ENCODE measurements at places on chromosomes 7 and 10.
A peak's percentile ranks its signal among the peaks of the same experiment; 100 is the strongest.

DNA sequence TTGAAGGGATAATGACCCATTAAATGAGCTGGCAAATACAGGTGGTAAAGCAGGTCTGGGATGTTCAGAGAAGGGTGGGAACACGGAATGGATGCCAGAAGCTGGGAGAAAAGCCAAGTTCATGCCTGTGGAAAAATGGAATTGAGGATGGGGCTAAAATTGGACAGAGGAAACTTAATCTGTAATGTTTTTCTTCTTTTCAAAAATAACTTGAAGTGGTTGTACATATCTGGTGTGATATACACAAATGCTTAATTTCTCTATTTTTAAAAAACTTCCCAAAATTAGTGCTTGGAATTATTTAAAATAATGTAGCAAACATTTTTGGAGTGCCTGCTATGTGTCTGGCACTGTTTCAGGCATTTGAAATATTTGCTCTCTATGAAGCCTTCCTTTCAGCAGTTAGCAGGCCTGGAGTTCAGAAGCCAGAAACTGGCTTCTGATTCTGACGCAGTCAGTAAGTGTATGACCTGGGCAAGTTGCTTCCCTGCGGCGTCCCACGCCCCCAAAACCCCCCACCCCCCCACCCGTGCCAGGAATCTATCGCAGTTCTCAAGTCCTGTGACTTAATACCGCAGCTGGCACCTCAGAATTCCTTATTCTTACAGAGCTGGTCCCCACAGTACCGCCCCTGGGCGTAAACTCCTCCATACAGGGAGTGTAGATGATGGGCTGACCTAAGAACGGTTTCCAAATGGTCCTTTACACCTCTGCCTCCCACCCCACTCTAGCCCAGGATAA is 828 bp upstream of the MALSU1 start:
- peak; percentile 81 for DNase-seq

- DNase-seq = no peak
Measured at GRCh38 chr10:129761197-129761972, 202.7 kb downstream of the EBF3 start.

- no peak for DNase-seq
Measured at GRCh38 chr10:35470925-35471315, 134.2 kb upstream of the GJD4 start.

- DNase-seq = no peak
Measured at GRCh38 chr7:111933609-111934008, 272.6 kb downstream of the DOCK4 start.

DNA sequence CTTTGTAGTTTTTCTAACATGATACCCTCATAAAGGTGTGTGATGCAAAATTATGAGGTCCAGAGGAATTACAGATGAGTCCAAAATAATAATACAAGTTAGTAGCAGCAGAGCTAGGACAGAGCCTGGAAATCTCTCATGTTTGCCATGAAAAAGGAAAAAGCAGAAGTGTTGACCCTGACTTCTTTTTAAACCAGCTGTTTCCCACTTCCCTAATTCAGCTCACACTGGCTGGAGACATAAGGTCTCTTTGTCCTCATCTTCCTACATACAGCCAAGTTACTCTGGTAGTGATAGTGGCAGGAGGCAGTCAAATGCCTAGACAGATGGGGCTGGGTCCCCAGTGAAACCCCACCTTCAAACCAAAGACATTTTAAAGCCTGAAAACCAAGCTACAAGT is 269.2 kb downstream of the C7orf25 start:
- DNase-seq = no peak

DNA sequence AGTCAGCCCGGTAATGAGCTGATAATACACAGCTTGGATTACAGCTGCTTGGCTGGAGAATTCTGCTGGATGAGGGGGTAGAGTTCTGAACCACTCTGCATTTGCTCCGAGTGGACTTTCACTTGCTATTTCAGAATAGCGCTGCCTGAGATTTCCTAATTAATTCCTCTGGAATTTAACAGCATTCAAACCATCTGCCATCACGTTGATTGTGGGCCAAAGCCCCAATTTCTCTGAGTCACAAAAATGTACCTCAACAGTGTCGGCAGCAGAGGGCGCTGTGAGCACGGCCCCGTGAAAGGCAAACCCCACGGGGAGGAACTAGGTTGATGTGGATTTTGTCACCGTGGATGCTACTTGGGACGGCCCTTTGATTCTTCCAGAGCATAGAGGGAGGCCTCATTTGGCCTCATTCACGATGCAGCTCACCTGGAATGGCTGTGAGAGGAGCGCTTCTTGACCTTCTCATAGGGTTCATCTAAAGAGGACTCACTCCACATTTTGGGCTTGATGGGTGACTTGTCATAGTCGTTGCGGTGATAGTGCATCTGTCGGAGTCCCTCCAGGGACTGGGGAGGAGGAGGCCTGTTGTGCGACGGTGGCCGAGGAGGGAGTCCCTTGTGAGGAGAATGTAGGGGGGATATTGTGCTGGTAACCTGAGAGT is 73.3 kb downstream of the PRPF18 start:
- DNase-seq = peak; percentile 34

- DNase-seq = peak; percentile 66
Measured at GRCh38 chr10:113045147-113046055, 95.4 kb downstream of the TCF7L2 start.

DNA sequence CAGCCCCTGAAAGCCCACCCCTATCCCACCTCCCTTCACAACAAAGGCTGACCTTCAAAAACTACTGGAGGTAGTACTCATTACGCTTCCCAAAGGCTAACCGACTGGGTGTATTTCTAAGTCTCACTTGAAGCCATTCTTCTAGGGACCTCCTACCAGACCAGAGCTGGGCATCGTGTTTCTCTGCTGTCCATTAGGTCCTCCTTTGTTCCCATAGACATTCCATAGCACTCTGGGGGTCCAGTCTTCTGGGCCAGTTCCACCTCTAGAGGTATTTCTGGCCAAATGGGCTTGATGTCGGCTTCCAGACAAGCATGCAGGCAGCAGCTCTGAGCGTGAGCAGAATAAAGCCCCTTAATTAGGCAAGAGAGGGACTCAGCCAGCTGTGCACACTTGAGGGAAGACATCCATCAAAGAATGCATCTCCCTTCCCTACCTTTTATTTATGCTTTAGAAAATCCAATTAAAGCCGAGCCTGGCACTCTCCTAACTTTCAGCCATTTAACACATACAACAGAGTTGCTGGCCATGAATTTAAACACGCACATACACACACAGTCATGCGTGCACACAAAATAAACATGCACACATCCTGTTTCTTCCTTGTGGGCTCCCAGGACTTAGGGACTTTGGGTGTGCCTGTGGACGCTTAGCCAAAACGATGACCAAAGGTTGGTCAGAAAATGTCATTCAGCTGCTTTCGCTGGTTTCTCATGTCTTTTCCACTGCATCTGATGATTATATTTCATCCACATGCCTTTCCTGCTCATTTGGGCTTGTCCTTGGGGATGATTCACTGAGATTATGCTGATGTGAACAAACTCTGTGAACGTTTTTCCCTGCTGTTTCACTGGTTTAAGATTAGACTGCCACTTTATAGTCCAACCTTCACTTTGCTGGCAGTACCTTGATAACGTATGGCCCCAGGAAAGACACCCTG is 362.0 kb upstream of the NFE2L3 start:
- DNase-seq = no peak

- DNase-seq = no peak
Measured at GRCh38 chr7:151142686-151143040, 24.8 kb downstream of the GBX1 start.

- no peak for DNase-seq
Measured at GRCh38 chr10:18310761-18311160, 170.5 kb downstream of the CACNB2 start.

- DNase-seq = no peak
Measured at GRCh38 chr7:102415685-102416225, 17.6 kb upstream of the ORAI2 start.

GRCh38 chr10:23522345-23522744 is 83.5 kb downstream of the OTUD1 start:
- DNase-seq = no peak

GRCh38 chr7:45596665-45597095 is 22.5 kb downstream of the ADCY1 start:
- DNase-seq = no peak

DNA sequence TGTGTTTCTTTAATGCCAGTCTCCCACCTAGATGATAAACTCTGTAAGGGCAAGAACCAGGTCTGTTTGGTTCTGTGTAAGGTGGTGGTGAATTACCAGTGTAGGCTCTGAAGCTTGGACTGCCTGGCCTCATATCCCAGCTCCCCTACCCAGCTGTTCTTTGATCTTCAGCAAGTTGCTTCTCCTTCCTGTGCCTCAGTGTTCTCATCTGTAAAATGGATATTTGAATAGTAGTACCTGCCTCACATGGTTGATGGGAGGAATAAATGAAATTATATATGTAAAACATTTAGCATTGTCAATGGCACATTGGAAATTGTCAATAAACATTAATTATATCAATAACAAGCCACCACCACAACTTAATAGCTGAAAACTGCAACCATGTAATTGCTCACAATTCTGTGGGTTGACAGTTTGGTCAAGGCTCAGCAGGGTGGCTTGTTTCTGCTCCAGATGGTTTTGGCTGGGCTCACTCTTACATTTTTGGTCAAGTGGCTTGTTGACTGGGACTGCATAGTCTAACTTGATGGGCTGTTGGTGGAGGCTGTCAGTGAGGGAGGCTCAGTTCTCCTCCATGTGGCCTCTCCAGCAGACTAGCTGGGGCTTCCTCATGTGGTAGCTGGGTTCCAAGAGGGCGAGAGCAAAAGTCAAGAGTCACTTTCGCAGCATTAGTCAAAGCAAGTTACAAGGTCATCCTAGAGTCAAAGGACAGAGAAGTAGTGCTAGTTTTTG is 84.5 kb upstream of the DUSP5 start:
- peak; percentile 14 for DNase-seq

DNA sequence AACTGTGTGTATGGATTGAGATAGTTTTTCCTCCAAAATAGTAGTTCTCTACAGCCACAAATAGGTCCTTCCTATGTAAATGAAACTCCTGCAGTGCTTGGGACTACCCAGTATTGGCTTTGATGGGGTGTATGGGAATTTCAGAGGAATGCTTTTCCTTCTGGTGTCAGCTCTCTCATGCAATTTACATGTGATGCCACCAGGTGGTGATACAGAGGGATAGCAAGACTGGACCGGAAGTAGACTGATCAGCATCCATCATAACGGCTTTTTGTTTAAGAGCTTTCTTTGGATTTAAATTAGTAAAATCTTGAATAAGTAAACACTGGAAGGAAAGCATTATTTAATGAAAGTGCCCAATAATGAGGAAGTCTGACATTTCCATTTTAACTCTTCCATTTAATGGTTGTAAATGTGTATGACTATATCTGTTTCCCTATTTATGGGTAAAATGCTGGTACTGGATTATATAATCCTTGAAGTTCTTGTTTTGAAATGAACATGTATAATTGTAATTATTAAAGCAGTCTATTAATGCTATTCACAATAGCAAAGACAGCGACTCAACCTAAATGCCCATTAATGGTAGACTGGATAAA is 22.7 kb downstream of the DYNC1I1 start:
- peak; percentile 73 for DNase-seq

DNA sequence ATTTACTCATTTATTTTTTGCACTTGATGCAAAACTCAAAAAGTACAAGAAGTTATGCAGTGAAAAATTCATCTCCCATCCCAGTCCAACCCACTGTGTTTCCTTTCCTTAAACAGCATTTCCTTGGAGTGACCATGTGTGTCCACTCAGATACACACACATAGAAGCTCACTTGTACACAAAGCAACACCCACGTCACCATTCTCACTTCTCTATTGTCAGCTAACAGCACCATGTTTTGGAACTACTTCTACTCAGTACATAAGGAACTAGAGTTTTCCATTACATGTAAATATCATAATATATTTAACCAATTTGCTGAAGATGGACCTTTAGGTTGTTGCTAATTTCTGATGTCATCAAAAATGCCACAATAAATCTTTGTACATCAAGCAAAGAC is 167.6 kb downstream of the GRID1 start:
- no peak for DNase-seq

DNA sequence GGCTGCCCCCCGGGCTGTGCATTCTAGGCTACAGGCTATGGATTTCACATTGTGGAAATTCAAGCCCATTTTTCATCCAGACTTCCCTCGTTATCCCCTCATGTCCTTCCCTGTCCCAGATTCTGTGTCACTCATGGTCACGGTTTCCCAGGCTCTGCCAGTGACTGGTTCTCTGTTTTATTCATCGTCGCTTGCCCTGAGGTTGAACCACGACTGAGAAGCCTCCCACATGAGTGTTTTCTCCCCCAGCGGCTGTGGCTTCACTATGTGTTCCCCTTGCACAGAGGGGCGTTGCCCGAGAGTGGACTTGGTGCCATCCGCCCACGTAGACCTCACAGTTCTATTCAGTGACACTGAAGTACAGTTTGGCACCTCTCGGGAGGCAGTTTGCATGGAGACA is 14.0 kb downstream of the NOM1 start:
- DNase-seq = no peak

- no peak for DNase-seq
Measured at GRCh38 chr7:110387689-110388088, 703.2 kb upstream of the LRRN3 start.

DNA sequence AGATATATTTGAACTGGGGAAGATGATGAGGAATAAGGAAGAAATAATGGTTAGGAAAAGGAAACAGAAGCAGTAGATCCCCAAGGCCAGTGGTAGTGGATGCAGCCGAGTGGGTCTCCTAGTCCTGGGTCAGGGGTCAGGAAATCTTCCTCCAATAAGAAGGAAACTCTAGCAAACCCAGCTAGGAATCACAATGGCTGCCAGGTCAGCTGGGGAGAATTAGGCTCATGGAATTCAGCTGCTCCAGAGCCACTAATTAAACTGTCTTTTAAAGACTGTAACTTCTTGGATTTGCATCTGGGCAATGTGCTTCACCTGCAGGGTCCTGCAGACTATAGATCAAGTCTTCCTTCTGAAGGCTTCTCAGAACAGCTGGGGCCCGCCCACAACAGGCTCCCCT is 644.4 kb downstream of the KCNMA1 start:
- DNase-seq = no peak

DNA sequence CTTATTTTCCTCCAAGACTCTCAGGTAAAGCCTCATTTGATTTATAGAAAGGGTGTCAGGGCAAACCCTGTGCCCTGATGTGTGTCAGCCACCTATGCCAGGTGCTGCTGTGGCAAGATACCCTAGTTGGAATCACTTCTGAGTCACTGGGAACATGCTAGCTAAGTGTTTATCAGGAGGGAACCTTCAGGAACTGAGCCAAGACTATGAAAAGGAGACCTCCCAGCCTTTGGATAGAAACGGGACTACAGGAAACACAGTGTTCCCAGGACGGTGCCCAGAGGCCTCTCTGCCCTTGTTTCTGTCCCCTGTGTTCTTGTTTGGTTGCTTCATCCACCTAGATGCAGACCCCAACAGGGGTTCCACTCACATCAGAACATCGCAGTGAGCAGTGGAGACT is 28.5 kb downstream of the CNNM1 start:
- DNase-seq = no peak
